ENCODE measurements at places on chromosomes 11 and 22.
A peak's percentile ranks its signal among the peaks of the same experiment; 100 is the strongest.

- no peak for DNase-seq
These were observed 112.9 kb downstream of the SLC36A4 start for GRCh38 chr11:93084727-93085505.

GRCh38 chr22:39617970-39618757 is 47.6 kb downstream of the CACNA1I start:
- DNase-seq: no peak

DNA sequence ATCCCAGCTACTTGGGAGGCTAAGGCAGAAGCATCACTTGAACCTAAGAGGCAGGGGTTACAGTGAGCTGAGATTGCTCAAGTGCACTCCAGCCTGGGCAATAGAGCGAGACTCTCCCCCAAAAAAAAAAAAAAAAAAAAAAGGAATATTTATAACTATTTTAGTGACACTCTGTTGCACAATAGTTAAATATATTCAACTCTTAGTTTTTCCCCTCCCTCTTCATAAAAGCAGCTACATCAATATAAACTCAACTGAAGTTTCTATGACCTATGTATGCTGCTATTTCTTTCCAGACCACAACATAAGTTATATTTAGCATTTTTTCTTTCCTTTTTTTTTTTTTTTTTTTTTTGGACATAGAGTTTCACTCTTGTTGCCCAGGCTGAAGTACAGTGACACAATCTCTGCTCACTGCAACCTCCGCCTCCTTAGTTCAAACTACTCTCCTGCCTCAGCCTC is 19.2 kb downstream of the CELF1 start:
- peak; percentile 60 for DNase-seq

DNA sequence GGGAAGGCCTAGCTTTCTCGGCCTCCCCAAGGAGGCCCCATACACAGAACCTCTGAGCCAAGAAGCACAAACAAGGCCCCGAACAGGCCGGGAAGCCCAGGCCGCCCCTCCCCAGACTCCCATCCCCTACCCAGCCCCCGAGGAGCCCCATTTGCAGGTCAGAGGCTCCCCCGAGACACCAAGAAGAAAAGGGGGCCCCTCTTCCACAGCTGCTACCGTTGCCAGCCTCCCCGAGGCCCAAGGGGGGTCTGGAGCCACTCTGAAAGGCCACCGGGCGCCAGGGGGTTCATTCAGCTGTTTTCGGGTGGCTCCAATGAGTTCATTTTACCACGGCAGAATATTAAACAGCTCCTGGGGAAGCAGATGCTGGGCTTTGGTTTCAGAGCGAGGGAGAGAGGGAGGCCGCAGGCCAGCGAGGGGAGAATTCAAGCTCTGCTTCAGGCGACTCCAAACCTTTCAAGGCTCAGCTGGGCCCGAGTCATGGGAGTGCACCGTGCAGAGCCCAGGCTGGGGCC is 28.5 kb downstream of the MN1 start:
- peak; percentile 62 for DNase-seq

DNA sequence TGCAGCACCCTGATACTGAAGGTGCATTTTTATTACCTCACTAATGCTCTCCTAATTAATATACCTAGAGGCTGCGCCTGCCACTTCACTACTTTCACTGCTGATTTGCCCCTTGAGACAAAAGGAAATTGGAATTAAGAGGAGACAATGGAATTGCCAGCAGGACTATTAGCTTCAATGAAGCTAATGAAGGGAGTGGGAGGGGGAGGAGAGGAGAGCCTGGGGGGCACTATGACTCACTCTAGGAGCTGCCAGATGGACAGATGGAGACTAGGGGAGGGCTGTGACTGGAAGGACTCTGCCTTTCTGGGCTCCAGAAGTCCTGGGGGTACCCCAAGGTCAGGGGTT is 102.8 kb upstream of the DRD2 start:
- no peak for DNase-seq

DNA sequence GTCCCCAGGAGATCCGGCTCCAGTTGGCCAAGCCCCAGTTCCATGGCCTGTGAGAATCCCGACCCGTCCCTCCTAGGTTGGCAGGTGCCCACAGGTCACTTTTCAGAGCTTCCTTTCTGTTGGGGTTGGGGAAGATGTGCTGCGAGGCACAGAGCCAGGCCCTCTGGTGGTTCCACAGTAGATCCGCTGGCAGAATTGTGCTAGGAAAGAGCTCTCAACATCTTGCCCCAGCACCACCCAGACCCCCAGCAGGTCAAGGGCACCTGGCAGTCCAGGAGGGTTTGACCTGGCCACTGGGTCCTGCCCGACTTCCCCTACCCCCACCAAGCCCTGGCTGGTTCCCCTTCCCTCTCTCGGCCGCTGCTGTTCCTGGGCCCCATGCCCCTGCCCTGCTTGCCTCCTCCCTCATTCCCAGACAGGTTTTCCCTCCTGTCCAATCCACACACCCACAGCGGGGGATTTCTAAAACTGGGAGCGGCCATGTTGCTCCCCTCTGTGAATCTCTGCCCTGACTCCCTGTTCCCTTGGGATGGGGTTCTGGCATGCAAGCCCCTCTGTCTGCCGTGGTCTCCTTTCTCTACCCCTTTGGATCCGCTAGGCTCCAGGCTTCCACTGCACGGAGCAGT is 26.2 kb upstream of the GCAT start:
- DNase-seq: peak; percentile 60

GRCh38 chr22:23709107-23709506 is 18.3 kb downstream of the RGL4 start:
- DNase-seq: no peak

DNA sequence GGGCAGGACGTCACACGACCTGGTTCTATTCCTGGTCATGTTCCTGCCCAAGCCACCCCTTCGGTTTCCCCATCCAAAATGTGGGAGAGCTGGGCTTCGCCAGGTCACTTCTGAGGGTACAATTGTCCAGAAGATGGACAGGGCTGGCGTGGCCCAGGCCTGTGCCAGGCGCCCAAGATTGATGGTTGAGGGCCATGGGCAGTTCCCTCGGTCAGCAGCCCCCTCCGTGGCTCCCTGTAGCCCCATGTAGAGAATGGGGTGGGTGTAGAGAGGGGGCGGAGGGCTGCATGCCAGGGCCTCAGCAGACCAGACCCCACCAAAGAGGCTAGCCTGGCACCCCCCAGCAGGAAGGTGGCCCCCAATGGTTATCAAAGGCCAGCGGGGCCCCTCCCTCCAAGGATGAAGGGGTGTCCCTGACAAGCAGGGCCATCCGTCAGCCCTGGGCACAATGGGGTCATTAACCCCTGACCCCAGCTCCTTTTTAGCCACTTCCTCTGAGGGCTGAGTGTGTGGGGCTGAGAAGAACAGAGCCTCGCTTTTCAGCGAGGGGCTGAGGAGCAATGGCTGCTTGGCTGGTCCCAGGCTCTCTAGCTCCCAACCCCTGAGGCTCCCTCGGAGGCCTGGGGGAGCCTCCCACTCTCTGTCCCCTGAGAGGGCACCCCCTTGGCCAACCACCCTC is 11.0 kb upstream of the PICK1 start:
- DNase-seq: no peak

- DNase-seq: no peak
These were observed 27.4 kb downstream of the DAGLA start for GRCh38 chr11:61707574-61707973.

- DNase-seq: no peak
These were observed 6.4 kb downstream of the LMO2 start for GRCh38 chr11:33885338-33886005.

DNA sequence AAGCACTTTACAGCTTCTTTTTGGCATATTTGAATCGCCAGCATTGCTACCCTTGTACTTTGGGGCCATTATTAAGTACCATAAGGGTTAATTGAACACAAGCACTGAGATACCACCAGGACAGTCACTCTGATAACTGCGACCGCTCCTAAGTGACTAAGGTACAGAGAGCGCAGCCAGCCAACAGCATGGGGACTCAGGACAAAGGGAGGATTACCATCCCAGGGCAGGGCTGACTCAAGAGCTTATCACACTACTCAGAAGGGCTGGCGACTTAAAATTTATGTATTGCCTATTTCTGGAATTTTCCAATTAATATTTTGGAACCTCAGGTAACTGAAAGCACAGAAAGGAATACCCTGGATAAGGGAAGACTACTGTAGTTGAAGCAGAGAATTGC is 479 bp downstream of the ZNF280A start:
- no peak for DNase-seq

DNA sequence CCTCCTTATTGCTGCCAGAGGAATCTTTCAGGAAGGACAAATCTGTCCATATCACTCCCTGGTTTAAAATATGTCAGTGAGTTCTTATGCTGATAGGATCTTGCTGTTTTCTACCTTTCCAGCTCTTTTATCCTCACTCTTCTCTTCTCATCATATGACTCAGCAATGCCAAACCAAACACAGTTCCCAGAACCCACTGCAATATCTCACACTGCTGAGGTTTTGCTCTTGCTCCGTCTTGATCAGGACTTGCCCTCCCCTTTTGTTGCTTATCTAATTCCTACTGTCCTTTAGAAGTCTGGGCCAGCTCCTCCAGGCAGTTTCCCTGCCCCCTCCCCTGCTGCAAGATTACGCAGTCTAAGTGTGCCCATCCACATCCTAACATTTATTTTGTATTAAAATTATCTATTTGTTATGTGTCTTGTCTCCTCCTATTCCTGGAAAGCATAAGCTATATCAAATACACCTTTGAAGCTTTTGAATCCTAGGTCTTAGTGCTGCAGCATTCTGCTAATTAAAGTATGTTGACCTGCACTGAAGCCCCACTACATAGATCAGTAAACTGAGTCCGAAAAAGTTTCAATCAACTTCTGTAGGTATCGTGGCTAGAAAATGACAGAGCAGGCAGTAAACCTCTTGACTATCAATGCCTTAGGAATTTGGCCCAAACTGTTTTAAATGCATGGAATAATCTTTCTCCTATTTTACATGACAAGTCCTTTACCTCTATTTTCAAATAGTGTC is 119.2 kb upstream of the C11orf87 start:
- DNase-seq: no peak

GRCh38 chr11:69832561-69833413 is 13.6 kb upstream of the FGF3 start:
- no peak for DNase-seq

DNA sequence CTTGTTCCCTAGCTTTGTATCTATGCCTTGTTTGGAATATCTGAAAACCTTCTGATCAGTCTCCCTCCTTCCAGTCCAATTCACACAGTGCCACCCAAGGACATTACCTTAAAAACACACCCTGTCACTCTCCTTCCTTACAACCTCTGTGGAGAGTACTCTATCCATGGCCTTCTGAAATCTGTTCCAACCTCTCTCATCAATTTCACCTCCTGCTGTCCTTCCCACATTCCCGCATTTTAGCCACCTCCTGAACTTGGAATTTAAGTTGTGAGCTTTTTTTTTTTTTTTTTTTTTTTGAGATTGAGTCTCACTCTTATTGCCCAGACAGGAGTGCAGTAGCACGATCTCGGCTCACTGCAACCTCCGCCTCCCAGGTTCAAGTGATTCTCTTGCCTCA is 824.8 kb downstream of the METTL15 start:
- DNase-seq: no peak

DNA sequence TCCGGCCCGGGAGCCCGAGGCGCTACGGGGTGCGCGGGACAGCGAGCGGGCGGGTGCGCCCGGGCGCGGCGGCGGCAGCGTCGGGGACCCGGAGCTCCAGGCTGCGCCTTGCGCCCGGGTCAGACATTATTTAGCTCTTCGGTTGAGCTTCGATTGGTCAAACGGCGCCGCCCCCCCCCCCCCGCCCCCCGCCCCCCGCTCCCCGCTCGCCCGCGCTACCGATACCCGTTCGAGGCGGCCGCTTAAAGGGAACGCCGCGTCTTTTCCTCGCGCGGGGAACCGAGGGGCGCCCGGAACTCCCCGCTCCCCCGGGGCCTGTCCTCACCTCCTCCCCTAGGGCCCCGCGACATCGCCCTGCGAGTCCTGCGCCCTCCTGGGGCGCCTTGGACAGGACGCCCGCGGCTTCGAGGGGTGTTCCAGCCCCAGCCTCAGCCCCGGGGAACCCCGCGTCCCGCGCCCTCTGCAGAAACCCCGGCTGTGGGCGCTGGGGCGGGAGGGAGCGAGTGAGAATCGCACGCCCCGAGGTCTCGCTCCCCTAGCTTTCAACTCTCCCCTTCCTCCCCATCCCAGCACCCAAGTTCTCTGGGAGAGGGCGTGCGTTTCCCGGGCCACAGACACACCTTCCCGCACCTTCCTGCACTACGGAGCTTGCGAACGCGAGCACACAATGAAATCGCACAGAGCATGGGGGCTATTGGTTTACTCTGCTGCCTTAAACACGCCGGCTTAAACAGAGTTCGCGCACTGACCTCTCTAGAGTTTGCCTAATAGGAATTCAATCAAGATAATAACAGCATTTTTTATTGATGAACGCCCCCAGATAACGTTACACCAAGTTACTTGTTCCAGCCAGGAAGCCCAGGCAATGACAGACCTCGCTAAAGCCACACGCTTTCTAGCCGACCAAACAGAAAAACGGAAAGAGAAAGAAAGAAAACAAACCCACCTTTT is at the start of gene BDNF:
Gene BDNF (minus strand): TSS at position 105 of the 951 bp plus-strand sequence. CDS start 41,891 bp downstream, outside the sequence.
- DNase-seq: peak; percentile 29

GRCh38 chr11:9714272-9714940 is 50.5 kb downstream of the SWAP70 start:
- no peak for DNase-seq

GRCh38 chr11:66326261-66327111 is 9.6 kb upstream of the CD248 start:
- DNase-seq: peak; percentile 78
